ENCODE measurements at places on chromosomes 1 and 21. TPM values are rescaled to one million over a fixed set of nuclear protein-coding genes. Genes with fewer than 3 reads are reported as not detected.

SLC1A7 gene
- not detected for total RNA-seq

HAO2 gene
- not detected for total RNA-seq

PLEKHN1 gene
- total RNA-seq = 1.1 TPM

UROD gene
- total RNA-seq = 61.5 TPM

AGBL4 gene
- 3.1 TPM for total RNA-seq

TNFRSF8 gene
- not detected for total RNA-seq

GJA8 gene
- not detected for total RNA-seq

KCNJ15 gene
- 2.2 TPM for total RNA-seq

KCNQ4 gene
- total RNA-seq = 0.67 TPM

DDI2 gene
- 34.5 TPM for total RNA-seq

Measured in progenitor cell of endocrine pancreas (in vitro differentiated cells).